Fibroblast of skin of back (primary cell): ENCODE measurements at places on chromosomes 16 and 17.

GRCh38 chr17:77657839-77658238 is 300.7 kb upstream of the TNRC6C start:
- no peak for DNase-seq

DNA sequence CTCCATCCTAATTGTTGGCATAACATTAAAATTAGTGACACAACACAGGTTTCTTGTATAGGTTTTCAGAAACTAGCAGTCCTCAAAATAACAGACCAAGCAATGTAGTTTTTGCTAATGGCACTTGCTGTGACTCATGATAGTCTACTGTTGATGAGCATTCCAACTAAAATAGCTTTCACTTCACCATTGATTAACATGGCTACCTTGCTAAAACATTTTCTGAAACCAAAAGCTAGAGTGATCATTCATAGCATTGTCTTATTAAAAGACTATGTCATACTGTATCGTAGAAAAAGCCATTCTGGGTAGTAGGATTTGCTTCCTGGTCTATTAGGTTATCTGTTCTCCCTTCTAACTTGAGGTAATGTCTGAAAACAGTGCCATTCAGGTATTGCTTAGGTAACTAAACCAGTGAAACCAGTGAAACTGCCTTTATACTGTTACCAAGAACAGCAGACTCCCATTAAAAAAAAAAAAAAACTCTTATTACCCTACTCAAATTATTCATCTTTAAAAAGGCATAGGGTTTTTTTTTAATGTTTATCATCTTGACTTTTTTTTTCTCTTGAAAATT is 2.5 kb upstream of the CLTC start:
- DNase-seq, result no peak

GRCh38 chr16:85314512-85314971 is 202.3 kb upstream of the CIBAR2 start:
- DNase-seq, result no peak

DNA sequence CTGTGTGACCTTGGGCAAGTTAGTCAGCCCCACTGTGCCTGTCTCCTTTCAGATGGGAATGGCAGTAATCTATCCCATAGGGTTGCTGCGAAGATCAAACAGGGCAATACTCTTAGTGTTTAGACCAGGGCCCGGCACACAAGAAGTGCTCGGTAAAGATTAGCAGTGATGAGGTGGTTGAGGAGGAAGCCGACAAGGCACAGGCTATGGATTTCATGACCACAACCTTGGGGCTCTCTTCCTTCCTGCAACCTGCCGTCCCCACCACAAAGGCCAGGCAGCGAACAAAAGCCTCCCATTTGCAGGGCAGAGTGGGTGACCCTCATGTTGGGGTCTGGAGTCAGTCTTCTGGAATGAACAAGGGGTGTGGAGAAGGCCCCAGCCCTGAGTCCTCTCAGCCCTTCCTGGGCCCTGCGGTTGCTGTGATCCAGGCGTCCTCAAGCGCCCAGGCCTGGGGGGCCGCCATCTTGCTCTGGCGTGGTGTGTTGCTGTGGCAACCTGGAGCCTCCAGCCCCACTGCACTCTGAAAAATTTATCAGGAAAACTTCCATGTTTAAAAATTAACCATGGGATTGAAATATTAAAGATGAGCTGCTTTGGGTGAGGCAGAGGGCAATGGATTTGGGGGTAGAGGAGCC is 9.8 kb downstream of the ADAM11 start:
- DNase-seq, result no peak

GRCh38 chr17:7317161-7317803 is 2.1 kb upstream of the GPS2 start:
- no peak for DNase-seq

DNA sequence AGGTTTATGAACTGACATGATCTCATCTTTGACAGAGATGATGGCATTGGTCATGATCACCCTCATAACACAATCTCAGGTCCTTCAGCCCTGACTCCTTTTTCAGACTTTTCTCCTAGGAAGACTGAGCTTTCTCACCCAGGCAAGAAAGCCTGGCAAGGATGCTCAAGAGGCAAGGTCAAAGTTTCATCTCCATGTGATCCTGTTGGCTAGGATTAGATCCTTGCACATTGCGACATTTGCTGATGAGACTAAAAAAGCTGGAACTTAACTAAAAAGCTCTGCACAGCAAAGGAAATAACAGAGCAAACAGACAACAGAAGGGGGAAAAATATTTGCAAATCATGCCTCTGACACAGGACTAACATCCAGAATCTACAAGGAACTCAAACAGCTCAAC is 444.1 kb upstream of the PSMD7 start:
- DNase-seq, result no peak

DNA sequence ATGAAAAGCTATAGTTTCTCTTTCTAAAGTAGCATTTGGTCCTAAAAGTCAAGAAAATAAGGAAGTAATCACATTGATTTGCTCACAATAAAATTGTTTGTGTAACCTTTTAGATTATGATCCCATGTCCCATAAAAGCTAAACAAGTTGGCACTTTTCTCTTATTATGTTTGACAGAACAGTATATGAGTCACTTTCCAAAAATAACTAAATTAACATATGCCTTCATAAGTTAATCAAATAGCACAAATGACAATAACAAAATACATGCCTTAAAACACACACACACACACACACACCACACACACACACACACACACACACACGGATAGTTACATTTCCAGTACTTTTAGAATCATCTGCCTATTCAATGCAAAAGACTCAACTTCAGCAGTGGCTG is 2.8 kb downstream of the MED13 start:
- DNase-seq, result no peak

DNA sequence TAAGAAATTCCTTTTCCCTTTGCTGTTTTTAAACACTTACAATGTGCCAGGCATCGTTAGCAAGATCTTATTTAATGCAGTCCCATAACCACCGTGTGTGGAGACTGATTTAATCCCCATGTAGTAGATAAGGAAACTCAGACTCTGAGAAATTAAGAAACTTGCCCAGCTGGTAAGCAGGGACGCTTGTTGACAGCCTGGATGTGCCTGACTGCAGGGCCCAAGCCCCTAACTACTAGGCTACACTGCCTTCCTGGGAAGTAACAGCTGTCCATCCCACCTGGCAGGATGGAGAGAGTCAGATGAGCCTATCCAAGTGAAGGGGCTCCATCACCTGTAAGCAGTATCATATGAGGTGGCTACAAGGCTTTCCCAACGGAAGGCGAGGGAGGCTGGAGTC is 23.1 kb downstream of the CDK5RAP3 start:
- DNase-seq, result no peak
